ENCODE measurements at places on chromosomes 13 and 19. TPM values are rescaled to one million over a fixed set of nuclear protein-coding genes. Genes with fewer than 3 reads are reported as not detected.

- no peak for DNase-seq
Measured at GRCh38 chr19:37342753-37343152, 28.1 kb upstream of the ZNF527 start.

DNA sequence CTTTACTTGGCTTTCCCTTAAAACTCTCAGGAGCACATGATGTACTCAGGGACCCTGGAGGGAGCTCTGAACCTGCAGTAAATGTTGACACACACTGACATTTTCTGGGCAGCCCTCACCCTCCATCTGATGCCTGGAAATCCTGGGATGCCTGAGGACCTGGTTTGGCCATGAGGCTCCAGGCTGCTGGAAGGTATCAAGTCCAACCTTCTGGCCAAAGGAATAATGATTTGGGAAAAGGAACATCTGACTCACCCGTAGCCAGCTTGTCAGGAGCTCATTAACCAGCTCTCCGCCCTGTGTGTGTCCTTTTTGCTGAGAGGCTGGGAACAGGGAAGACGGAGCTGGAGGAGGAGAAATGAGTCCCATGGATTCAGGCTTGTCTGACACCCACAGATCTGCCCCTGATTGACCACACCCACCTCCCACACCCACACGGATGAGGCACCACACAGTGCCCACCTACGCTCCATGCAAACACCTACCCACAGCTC lies 10.3 kb downstream of the ZNF558 start:
- no peak for DNase-seq

DNA sequence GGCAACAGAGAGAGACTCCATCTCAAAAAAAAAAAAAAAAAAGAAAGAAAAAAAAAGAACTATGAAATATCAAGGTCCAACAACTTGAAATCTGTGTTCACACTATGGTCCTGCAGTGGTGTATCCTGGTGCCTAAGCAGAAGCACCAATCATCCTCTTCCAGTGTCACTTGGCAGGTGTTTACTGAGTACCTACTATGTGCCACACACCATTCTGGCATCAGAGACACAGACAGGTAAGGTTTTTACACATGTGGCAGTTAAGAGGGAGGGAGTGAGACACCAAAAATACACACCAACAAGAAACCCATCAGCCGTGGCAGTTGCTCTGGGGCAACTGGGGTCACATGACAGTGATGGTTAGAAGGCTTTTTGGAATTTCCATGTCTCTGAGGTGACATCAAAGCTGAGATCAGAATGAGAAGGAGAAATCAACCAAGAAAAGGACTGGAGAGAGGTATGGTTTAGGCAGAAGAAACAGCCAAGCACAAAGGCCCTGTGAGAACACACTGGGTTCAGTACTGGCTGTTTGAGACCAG lies 17.6 kb downstream of the PBX4 start:
- no peak for DNase-seq

DNA sequence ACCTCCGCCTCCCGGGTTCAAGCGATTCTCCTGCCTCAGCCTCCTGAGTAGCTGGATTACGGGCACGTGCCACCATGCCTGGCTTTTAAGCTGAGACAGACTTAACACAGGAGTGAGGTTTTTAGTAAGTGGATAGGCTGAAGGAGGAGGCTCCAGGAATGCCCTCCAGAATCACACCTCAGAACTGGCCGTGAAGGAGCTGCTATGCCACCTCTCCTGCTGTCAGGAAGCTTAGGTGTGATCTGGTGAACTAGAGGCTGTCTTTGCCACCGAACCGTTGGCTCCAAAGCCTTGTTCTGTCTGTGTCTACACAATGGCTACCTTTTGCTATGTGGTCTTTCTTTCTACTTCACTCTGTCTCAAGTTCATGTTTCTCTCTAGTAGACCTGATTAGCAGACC lies 4.2 kb downstream of the PDCD2L start:
- no peak for DNase-seq

The ZSCAN4 gene
- polyA plus RNA-seq = not detected

DNA sequence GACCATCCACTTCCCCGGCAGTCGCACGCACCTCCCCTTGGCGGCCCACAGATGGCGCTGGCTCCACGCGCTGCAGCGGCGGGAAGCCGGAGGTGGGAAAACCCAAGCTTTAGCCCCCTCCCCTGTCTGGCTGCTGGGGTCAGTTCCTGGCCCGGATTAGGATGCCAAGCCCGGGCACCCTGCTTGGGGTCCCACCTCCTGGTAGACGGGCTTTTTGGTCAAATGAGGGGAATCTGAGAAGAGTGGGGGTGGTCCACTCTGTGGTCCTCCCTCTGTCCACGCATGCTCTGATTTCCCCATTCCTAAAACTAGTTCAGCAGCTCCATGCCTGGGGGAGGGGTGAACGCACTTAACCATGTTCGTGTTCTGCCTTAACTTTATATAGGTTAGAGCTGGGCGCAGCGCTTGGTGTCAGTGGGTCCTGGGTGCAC lies 8.1 kb upstream of the ADGRE2 start:
- no peak for DNase-seq

- DNase-seq = no peak
Measured at GRCh38 chr19:4984438-4984990, 15.6 kb downstream of the KDM4B start.

The HSH2D gene
- polyA plus RNA-seq = not detected

The ARHGEF18 gene
- polyA plus RNA-seq = 6.0 TPM

DNA sequence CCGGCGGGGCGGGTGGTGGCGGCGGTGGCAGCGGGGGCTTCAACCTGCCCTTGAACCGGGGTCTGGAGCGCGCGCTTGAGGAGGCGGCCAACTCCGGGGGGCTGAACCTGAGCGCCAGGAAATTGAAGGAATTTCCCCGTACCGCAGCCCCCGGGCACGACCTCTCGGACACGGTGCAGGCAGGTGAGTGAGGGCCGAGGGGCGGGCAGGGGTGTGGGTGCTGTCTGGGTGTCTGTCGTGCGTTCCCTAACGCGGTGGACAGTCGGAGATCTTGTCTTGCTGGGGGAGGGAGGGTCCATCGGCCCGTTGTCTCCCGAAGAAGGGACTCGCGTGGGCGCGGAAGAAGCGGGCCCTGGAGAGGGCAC lies 533 bp downstream of the LRCH1 start:
- DNase-seq = no peak

The TARM1 gene
- polyA plus RNA-seq = not detected

GRCh38 chr13:70960841-70961443 lies 852.7 kb upstream of the KLHL1 start:
- DNase-seq = no peak

DNA sequence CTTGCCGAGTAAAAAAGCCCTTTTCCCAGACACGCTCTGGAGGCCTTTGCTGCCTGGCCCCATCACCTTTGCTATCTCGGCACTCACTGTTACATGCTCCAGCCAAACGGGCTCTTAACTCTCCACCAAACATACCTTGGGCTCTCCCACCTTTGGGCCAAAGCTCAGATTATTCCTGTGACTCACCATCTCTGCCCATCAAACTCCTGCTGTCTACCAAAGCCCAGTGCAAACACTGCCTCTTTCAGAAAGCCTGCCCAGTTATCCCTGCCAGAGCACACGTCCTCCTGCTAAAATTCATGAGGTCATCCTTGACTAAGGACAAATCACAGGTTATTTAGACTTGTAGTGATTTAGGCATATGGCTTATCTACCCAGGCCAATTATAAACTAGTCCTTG lies 48.1 kb upstream of the SERPINE3 start:
- DNase-seq = no peak

- no peak for DNase-seq
Measured at GRCh38 chr19:6440905-6441304, 7.3 kb upstream of the SLC25A41 start.

DNA sequence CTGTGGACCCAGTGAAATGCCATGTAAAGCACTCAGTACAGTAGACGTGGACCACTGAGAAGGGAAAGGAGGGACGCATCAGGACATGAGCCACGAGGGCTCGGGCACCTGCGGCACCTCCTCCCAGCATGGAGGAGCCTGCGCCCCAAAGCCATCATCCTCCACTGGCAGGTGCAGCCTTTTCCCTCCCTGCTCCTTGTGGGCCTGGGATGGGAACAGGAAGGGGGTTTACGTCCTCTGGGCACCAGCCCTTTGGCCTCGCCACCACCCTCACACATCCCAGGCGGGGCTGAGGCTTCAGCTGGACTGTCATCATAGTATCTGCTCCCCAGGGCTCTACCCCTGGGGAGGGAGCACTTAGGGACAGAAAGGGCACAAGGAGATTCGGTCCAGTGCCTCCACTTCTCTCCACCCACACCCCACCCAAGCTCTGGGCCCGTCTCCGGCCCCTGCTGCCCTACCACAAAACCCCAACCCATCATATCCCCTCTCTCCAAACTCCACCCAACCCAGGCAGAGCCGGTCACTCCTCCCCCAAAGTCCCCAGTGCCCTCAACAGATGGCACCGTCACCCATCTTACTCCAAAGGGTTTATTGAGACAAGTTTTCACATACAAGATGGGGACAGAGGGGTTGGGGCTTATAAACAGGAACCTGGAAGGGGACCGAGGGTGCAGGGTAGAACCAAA lies 2.2 kb upstream of the PRKD2 start:
- no peak for DNase-seq

DNA sequence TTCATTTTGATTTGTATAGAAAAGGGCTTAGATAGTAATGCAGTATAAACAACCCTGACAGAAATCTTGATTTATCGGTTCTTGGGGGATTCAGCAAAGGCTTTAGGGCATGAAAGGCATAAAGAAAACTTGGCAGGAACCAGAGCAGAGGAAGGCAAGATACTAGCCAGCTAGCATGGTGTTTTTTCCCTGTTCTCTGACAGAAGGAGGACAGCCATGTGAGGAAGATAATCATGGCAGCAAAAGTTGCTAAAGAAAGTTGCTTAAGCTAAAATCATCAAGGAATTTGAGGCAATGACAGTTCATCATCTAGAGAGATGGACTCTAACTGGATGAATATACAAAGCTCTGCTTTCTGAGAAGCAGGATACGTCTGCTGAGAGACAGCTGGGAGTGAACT lies 294.1 kb downstream of the KCNRG start:
- no peak for DNase-seq

The KASH5 gene
- polyA plus RNA-seq = not detected

- no peak for DNase-seq
Measured at GRCh38 chr19:17138937-17139598, 63.5 kb downstream of the MYO9B start.

DNA sequence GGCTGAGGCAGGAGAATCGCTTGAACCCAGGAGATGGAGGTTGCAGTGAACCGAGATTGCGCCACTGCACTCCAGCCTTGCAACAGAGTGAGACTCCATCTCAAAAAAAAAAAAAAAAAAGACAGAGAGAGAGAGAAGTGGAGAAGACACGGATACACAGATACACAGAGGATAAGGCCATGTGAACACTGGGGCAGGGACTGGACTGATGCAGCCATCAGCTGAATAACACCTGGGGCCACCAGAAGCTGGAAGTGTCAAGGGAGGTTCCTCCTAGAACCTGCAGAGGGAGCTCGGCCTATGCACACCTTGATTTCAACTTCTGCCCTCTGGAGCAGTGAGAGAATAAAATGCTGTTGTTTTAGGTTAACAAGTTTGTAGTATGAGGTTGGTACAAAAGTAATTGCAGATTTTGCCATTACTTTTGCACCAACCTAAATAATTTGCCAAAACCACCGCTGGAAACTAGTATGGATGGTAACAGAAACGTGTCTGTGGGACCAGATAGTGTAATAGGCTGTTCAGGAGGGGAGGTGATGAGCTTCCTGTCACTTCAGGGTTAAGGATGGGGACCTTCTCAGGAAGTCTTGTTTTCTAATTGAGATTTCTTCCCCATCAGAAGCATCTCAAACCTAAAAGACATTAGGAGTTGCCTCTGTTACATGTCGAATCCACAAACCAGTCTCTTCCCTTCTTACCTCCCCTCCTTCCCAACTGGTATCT lies 36.4 kb upstream of the IGSF23 start:
- DNase-seq = no peak

DNA sequence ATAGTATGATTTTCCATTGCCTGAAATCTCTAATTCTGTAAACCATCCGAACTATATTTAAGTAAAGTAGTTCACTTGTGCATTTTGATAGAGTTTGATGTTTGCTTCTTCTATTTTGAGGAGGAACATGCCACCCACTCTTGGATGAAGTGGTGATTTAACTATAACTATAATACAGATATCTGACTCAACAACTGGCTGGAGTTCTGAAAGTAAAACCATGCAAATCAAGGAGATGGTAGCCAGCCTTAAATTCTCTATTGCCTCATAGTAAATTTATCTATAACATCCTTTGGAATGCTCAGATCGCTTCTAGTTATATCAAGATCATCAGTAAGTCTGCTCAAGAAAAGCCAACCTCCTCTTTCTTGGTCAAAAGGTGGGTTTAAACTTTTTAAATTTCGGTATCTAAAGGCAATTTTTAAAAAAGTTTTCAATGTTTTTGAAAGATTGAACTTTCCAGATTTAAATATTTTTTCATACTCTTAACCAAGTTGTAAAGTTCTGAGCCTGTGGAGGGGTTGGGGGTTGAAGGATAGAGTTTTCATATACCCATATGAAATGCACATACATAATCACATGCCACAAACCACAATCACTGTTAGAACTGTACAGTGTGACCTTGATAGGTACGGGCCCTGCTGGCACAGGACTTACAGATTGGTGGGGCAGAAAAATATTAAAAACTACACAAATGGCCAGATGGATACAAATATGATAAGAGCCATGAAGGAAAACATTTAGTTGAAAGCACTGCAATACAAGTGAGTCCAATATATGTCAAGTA lies 90.5 kb upstream of the RFC3 start:
- no peak for DNase-seq

- no peak for DNase-seq
Measured at GRCh38 chr19:28170066-28170465, 1042.9 kb downstream of the UQCRFS1 start.

DNA sequence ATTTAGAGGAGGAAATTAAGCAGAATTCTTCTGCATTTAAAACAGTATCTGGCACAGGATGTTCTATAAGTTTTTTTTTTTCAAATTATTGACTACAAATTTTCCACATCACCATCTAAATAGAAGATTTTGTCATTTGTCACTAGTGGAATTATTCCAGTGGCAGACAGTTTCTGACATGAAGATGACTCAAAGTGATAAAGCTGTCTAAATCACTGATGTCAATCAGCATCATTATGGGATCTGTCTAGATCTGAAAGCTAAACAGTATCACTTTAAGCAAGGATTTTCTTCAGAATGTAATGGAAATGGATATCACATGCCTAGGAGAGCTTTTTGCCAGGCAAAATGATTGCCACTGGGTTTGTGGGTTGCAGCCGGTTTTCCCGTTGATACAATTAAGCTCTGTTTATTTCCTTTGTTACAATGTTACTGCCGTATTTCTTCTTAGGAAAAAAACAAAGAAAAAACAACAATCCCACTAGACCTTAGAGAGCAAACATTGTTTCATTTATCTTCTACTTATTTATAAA lies 1657.0 kb upstream of the PRR20A start:
- no peak for DNase-seq

DNA sequence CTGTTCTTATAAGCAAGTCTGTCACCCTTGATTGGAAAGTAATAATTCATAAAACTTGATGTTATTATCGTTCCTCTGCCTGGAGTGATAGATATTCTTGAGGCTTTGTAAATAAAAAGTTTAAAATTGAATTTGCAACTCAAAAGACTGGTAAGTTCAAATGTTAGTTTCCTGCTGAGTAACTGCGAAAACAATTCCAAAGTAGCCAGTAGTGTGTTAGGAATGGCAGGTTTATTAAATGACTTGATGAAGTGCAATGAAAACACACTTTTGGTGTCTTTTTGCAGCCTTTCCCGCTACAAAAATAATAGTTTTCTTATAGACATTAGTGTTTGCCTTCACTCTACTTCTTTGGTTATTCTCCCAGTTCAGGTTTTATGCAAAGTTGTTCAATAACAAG lies 299.3 kb downstream of the DLEU7 start:
- no peak for DNase-seq
